Stimulated activated naive CD8-positive, alpha-beta T cell treated with anti-CD3 and anti-CD28 coated beads, Interleukin-15, Interleukin-2, amounts not matched to agents 100 U/mL and 50 U/mL, for 24 hours (primary cell): ENCODE measurements at places on chromosomes 3 and 15.

DNA sequence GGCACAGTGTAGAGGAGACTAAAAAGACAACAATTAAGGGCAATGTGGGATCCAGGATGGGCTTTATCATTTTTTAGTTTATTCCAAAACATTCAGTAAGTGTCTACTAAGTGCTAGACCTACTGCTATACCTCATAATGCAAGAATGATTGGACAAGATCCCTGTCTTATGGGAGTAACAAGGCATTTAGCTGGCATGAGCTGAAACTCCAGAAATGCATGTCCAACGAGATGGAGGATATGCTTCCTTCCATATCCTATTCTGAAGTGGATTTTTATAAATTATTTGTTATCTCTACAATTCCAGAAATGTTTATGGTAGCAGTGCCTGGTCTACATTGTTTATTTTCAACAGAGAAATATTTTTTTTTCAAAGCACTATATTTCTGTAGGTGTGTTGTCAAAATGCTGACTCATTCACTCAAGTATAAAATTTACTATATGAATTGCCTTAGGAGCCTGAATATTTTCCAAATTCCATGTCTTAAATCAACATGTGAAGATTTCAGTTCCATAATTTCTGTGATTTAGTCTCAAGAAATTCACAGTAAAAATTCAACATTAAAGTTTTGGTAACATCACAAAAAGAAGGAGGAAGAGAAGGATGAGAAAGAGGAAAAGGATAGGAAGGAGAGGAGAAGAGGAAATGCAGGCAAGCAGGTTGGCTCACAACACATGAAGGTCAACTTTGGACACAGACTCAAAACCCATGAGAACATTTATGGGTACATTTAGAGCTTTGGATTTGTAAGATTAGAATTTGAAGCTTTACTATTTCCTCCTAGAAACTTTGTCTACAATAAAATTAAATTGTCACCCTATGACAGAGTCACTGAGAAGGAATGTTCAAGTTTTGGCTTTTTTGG, 88.6 kb downstream of the P3H2 start:
- DNase-seq: no peak

DNA sequence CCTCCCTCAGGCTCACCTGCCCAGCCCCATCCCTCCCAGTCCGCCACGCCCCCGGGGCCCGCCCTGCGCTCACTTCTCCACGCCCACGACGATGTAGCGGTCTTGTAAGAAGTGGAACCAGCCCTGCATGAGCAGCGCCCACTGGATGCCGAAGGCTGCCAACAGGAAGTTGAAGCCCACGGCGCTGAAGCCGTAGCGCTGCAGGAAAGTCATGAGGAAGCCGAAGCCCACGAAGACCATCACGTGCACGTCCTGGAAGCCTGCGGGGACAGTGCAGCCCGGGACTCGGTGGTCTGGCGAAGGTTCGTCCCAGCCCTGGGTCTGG, 9.7 kb downstream of the RHCG start:
- peak; percentile 48 for DNase-seq

DNA sequence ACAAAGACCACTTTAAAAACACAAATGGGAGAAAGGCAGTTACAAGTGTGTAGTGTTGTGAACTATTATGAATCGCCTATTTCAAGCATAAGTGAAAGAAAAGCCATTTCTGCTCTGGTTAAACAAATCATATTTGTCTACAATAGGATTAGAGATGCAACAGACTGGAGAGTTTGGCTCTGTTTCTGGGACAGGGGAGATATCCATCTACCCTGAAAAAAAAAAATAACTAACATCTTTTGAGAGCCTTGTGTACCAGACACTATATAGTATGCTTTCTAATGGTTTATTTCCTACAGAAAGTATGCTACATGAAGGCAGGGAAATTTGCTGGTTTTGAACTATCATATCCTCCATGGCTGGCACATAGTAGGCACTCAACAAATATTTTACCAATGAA, 106.7 kb upstream of the FHIT start:
- DNase-seq: no peak

GRCh38 chr15:101055411-101055810, 136.3 kb downstream of the LRRK1 start:
- DNase-seq: no peak

DNA sequence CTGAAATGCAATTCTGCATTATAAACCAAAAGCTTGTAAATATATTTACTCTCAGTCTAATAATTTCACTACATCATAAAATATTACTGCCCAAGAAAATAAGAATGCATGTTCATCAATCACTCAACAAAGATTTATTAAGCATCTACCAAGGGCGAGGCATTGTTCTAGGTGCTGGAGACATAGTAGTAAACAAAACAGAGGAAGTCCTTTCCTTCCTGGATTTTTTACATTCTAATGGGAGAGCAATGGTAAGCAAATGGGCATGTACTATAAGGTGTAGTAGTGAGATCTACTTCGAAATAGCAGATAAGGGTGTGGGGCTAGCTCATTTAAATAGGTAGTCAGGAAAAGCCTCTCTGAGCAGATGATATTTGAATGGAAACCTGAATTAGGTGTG, 10.8 kb upstream of the ZFYVE19 start:
- no peak for DNase-seq

DNA sequence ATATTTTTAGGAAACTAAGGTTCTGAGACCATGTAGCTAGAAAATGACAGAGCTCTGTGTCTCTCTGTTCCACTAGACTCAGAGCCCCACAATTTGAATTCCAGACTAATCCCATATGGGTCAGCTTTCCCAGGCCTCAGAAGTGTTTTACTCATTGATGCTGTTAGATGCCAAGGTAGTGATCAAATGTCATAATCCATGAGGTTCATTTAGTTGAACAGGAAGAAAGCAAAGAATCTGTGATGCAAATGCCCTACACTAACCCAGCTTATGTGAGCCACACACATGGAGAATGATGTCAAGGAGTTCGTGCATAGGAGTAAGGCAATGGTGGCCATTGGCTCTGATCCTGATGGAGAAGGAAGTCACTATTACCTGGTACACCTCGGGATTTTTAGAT, 363.4 kb upstream of the RARB start:
- DNase-seq: no peak

- DNase-seq: no peak
Measured at GRCh38 chr15:88448991-88449461, 18.2 kb downstream of the MRPL46 start.

GRCh38 chr3:94787734-94788270, 724.9 kb downstream of the NSUN3 start:
- no peak for DNase-seq

DNA sequence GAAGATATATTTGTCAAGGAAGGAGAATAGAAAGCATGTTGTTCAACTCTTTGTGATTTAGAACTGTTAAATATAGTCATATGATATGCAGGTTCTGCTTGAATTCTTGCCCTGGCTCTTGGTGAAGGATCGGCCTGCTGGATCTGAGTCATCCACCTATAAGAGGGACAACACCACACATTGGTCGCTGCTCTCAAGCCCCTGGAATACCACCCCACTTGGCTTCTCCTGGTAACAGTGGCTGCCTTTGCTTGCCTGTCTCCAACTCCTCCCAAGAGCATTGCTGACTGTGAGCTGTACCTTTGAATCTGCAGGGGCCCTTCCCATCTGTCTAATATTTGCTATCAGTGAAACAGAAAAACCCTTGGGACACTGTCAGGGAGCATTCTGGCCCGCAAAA, 78.9 kb upstream of the DGKG start:
- DNase-seq: no peak

DNA sequence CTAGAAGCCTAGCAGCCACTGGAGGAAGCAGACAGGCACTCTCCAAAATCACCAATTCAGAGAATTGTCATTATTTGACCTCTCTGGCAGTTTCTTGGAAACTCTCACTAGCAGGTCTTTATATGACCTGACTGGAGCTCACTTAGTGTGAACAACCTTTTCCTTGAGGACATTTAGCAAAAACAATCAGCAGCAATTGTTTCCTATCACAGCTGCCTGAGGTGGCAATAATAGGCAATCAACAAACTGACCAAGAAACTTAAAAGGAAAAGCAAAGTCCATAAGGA, 162.4 kb upstream of the STT3B start:
- no peak for DNase-seq
